ENCODE measurements at places on chromosomes 4 and X. TPM values are rescaled to one million over a fixed set of nuclear protein-coding genes. Genes with fewer than 3 reads are reported as not detected.

The FAM53A gene
- total RNA-seq = 0.82 TPM

The CHIC1 gene
- 5.2 TPM for total RNA-seq

The CXorf65 gene
- total RNA-seq = 10.4 TPM

The MAGEB10 gene
- not detected for total RNA-seq

The SMIM10 gene
- total RNA-seq = 3.2 TPM

The GAGE1 gene
- not detected for total RNA-seq

The MYL5 gene
- 22.7 TPM for total RNA-seq

DNA sequence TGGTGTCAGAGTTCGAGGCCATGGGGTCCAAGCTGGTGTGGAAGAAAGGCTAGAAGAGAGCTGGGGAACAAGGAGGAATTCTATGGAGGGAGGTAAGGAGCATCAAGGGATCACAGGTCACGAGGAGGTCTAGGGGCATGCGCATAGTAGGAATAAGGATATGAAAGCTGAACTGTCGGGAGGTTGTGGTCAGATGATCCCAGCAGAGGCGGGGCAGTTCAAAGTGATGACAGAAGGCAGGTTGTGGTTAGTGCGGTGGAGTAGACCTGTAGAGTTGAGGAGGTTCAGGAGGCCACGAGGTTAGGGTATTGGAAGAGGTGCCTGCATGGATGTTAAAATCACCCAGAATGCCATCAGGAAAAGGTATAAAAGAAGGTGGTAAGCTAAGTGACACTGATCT lies 156.3 kb downstream of the TMEM164 start:
- no peak for DNase-seq

DNA sequence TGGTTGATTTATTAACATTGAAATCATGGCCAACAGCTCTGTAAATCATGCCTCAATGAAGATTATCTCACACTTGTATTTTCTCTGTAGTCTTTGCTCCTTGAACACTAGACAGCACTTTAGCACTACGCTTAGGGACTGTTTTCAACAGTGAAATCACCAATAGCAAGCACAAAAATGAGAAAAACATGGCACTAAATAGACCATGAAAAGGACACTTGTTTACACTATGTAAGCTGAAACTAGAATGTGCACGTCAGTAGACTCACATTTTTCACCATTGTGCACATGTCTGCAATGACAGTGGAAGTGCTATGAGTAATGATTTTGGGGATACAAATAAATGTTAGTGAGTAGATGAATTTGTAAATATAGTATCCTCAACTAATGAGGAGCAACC lies 3.1 kb downstream of the BMP2K start:
- DNase-seq = no peak

- no peak for DNase-seq
Observed at GRCh38 chrX:14356401-14356800, 172.9 kb upstream of the GLRA2 start.

DNA sequence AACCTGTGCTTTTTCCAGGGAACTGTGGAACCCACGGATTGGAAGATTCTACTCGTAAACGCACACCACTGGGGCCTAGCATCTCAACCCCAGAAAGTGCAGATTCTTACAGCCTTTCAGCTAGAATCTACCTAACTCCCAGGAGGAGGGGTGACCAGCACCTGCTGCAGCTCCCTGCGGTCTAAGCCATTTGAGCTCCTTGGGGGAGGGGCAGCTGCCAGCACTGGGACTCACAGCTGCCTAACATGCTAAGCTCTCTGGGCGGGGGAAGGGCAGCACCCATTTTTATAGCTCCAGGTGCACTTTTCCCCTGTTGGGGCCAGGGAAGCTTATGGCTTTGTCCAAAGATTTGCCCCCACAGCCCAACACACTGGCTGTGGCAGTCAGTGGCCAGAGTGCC lies 595.7 kb upstream of the EPHA5 start:
- no peak for DNase-seq

- DNase-seq = peak; percentile 71
Observed at GRCh38 chr4:2811830-2812611, 19.1 kb downstream of the SH3BP2 start.

GRCh38 chrX:110086916-110087484 lies 84.1 kb downstream of the TMEM164 start:
- no peak for DNase-seq

DNA sequence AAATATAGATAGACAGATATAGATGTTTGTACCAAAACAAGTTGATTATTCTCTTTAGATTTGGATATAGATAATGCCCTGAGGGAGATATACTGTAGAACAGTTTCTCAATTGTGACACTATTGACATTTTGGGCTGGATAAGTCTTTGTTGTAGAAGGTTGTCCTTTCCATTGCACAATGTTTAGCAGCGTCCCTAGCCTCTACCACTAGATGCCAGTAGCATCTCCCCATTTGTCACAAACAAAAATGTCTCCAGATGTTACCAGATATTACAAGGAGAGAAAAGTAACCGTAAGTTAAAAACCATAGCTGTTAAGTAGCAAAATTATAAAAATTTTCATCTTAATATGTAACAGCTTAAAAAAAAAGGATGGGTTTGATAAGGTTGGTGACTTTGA lies 2595.3 kb downstream of the ARAP2 start:
- DNase-seq = no peak

DNA sequence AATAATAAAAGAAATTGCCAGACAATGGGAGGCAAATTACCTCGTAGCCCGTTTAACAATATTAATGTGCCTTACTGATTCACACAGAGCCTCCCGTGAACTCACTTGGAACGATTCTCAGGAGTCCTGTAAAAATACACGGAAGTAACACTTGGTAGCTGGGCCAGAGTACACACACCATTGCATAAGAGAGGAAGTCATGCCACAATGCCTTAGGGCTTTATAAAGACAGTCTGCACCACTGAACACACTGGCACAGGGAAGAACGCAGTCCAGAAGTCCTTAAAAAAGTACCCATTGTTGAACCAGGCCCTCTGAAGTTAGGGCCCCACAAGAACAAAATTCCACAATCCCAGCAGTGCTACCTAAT lies 15.1 kb downstream of the SLC2A9 start:
- no peak for DNase-seq

GRCh38 chrX:35617836-35618235 lies 180.3 kb upstream of the MAGEB16 start:
- DNase-seq = no peak

- DNase-seq = no peak
Observed at GRCh38 chr4:36767596-36767995, 476.9 kb upstream of the NWD2 start.

- DNase-seq = no peak
Observed at GRCh38 chr4:79597266-79597665, 189.2 kb upstream of the GK2 start.

GRCh38 chrX:1487401-1487800 lies 34.7 kb upstream of the ASMTL start:
- no peak for DNase-seq

GRCh38 chrX:38087594-38087993 lies 81.2 kb downstream of the SYTL5 start:
- no peak for DNase-seq

- peak; percentile 62 for DNase-seq
Observed at GRCh38 chr4:681736-682451, 7.1 kb downstream of the SLC49A3 start.

DNA sequence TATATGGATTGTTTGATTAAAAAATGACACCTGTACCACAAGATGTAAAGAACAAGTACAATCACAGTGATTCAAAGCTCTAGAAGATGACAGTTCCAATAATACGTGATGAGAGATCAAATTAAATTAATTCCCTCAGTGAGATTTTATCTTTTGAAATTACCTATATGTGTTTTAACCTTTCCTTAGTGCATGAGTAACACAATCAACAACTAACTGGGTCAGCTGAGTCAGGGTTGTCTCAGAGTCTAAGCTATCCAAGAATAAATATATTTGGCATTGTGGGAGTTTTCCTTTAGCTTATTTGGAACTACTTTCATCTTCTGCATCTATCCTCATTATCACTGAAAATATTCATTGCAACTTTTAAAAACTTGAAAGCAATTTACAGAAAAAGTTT lies 162.8 kb downstream of the WDFY3 start:
- no peak for DNase-seq

Measured in activated naive CD8-positive, alpha-beta T cell treated with anti-CD3 and anti-CD28 coated beads for 36 hours (primary cell).